ENCODE measurements at places on chromosomes 3 and 15. TPM values are rescaled to one million over a fixed set of nuclear protein-coding genes. Genes with fewer than 3 reads are reported as not detected.

DNA sequence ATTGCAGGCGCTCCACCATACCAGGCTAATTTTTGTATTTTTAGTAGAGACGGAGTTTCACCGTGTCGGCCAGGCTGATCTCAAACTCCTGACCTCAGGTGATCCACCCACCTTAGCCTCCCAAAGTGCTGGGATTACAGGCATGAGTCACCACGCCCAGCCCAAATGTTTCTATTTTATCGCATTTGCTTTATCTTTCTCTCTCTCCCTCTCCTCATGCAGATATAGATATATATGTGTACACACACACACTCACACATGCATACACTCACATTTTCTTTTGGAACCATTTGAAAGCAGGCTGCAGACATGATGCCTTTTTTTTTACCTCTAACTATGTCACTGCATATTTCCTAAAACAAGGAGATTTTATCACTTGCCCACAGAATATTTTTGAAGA, 7.3 kb upstream of the MCCC1 start:
- H3K27ac ChIP-seq = no peak overlapping the region
- H3K4me1 ChIP-seq = peaks cover 10% of the 10 kb centered on the region
- no peaks in the 10 kb centered on the region for H3K27me3 ChIP-seq
- no peak for DNase-seq

VWA5B2 gene
- not detected for polyA plus RNA-seq

XPC gene
- polyA plus RNA-seq = 36.6 TPM

ZNF662 gene
- not detected for polyA plus RNA-seq

GPR160 gene
- polyA plus RNA-seq = 61.2 TPM

- H3K4me3 ChIP-seq = no peak overlapping the region
- no peaks in the 10 kb centered on the region for H3K36me3 ChIP-seq
- H3K4me1 ChIP-seq = peaks cover 14% of the 10 kb centered on the region
These were observed 61.3 kb downstream of the KBTBD8 start for GRCh38 chr3:67059443-67059842.
